B cell (primary cell): ENCODE measurements at places on chromosomes 7 and 10. TPM values are rescaled to one million over a fixed set of nuclear protein-coding genes. Genes with fewer than 3 reads are reported as not detected.

Gene ADAM12
- total RNA-seq, result 0.22 TPM in 2 replicates

Gene ZNF777
- total RNA-seq, result 14.9 and 16.0 TPM in 2 replicates

Gene EEPD1
- 3.8 and 4.1 TPM in 2 replicates for total RNA-seq

Gene MKX
- not detected in 2 replicates for total RNA-seq

Gene SAP25
- total RNA-seq, result 46.3 and 51.7 TPM in 2 replicates

Gene AMPH
- not detected in 2 replicates for total RNA-seq

Gene POMZP3
- total RNA-seq, result 13.3 and 18.9 TPM in 2 replicates

Gene ANKRD61
- not detected in 2 replicates for total RNA-seq

Gene FAM241B
- total RNA-seq, result 0.54 and 1.1 TPM in 2 replicates

Gene ASIC3
- total RNA-seq, result 2.9 and 4.8 TPM in 2 replicates

Gene LIPM
- total RNA-seq, result not detected in 2 replicates

Gene MMRN2
- 1.1 TPM in 1 of 2 replicates, not detected in the other for total RNA-seq

Gene IGF2BP3
- 10.0 and 11.3 TPM in 2 replicates for total RNA-seq

Gene PKD2L1
- total RNA-seq, result not detected in 2 replicates

Gene OR2A42
- 0.10 TPM in 1 of 2 replicates, not detected in the other for total RNA-seq

Gene LAMB1
- not detected in 2 replicates for total RNA-seq

Gene NACAD
- total RNA-seq, result 0.41 and 0.49 TPM in 2 replicates

Gene DDIT4
- 103 and 110 TPM in 2 replicates for total RNA-seq

Gene CLCN1
- total RNA-seq, result not detected in 2 replicates

Gene RPEL1
- not detected in 2 replicates for total RNA-seq

Gene GRB10
- not detected in 2 replicates for total RNA-seq

Gene HPSE2
- not detected in 2 replicates for total RNA-seq

Gene ZNF786
- total RNA-seq, result 14.7 and 18.0 TPM in 2 replicates

Gene UPK3BL2
- 68.2 and 79.9 TPM in 2 replicates for total RNA-seq

Gene MMD2
- not detected in 2 replicates for total RNA-seq

Gene ZNF25
- 6.4 and 6.5 TPM in 2 replicates for total RNA-seq

Gene TPK1
- total RNA-seq, result 26.4 and 29.4 TPM in 2 replicates

Gene IRF5
- 135 and 137 TPM in 2 replicates for total RNA-seq

Gene UPK3B
- 4.9 and 6.8 TPM in 2 replicates for total RNA-seq

Gene ADARB2
- 0.85 and 0.96 TPM in 2 replicates for total RNA-seq

Gene AS3MT
- not detected in 2 replicates for total RNA-seq

Gene AGBL3
- total RNA-seq, result 10.9 and 11.1 TPM in 2 replicates

Gene SPDYE2
- 0.47 and 0.58 TPM in 2 replicates for total RNA-seq

Gene PLCE1
- total RNA-seq, result not detected in 2 replicates

Gene CHST3
- total RNA-seq, result not detected in 2 replicates

Gene MPP7
- 13.1 and 13.6 TPM in 2 replicates for total RNA-seq

Gene PILRB
- 162 and 174 TPM in 2 replicates for total RNA-seq

Gene FBXO24
- total RNA-seq, result 1.6 and 2.2 TPM in 2 replicates

Gene NYAP1
- total RNA-seq, result not detected in 2 replicates

Gene SGCE
- total RNA-seq, result 11.7 and 13.0 TPM in 2 replicates

Gene HMX3
- not detected in 2 replicates for total RNA-seq
